Vagina (tissue), 2 donors: ENCODE measurements at places on chromosomes 13 and 19.

- DNase-seq: no peak
These were observed 920.0 kb downstream of the UQCRFS1 start for GRCh38 chr19:28292822-28293500.

DNA sequence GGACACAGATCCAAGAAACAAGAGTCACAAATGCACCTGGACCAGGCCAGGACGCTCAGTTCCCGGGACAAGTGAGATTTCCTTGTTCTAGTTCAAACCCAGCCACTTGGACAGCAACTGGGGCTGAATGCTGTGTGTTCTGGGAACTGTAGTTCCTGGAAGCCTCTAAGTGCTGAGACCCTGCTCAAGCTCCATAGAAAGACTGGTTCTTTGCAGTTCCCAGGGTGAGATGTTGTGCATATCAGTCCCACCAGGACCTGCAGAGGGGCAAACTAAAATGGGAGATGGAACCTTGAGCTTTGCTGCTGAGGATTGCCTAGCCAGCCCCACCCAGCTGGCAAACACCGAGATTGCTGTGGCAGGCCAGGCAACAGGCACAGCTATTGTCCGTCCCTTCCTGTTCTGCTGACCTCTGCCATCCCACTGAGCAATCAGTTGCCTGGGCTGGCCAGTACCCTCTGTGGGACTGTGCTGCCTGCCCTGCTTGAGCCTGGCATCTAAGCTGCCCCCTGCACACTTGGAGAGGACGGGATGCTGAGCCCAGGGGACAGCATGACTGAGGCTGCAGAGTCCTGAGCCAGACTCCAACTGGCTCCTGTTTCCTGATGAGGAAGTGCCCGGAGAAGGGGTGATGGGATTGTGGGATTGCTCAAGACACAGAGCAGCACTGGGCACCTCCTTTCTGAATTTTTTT is 1.4 kb upstream of the GIPC1 start:
- DNase-seq: no peak

DNA sequence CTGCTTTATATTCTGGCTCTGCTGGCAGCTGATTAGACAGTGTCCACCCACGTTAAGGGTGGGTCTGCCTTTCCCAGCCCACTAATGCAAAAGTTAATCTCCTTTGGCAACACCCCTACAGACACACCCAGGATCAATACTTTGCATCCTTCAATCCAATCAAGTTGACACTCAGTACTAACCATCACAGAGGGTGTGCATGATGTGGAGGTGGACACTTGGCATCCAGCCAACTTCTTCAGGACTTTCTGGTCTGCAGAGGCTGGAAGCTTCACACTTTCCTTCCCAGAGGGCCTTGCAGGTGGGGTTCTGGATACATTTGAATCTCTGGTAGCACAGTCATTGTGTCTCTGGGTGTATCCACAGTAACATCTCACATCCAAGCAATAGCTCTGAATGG is 18.9 kb upstream of the IGFL1 start:
- DNase-seq: no peak

GRCh38 chr13:57918086-57918485 is 286.5 kb downstream of the PCDH17 start:
- no peak for DNase-seq

GRCh38 chr13:59728896-59729545 is 434.7 kb downstream of the DIAPH3 start:
- DNase-seq: no peak

GRCh38 chr13:102983496-102983895 is 82.7 kb downstream of the SLC10A2 start:
- no peak for DNase-seq

GRCh38 chr19:41443813-41444455 is 978 bp downstream of the ERICH4 start:
- no peak for DNase-seq

DNA sequence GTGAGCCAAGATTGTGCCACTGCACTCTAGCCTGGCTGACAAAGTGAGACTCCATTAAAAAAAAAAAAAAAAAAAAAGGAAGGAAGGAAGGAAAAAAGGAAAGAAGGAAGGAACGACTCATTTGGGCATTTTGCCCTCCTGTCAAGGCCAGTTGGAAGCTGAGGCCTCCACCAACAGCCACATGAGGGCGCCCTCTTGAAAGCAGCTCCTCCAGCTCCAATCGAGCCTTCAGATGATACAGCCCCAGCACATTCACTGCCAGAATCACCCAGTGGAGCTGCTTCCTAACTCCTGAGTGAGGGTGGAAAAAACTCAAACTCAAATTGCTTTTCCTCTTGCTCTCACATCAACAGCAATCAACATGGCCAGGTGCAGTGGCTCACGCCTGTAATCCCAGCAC is 40.9 kb downstream of the GNG7 start:
- no peak for DNase-seq

- DNase-seq: no peak
These were observed 955.1 kb downstream of the DIAPH3 start for GRCh38 chr13:59208405-59209195.

GRCh38 chr19:5079071-5079774 is 110.3 kb downstream of the KDM4B start:
- DNase-seq: no peak

- DNase-seq: no peak
These were observed 38.7 kb upstream of the FARP1 start for GRCh38 chr13:98103942-98104880.

- no peak for DNase-seq
These were observed 7.6 kb downstream of the CALM3 start for GRCh38 chr19:46608581-46609345.

GRCh38 chr13:29428310-29429181 is 166.9 kb downstream of the SLC7A1 start:
- DNase-seq: no peak

DNA sequence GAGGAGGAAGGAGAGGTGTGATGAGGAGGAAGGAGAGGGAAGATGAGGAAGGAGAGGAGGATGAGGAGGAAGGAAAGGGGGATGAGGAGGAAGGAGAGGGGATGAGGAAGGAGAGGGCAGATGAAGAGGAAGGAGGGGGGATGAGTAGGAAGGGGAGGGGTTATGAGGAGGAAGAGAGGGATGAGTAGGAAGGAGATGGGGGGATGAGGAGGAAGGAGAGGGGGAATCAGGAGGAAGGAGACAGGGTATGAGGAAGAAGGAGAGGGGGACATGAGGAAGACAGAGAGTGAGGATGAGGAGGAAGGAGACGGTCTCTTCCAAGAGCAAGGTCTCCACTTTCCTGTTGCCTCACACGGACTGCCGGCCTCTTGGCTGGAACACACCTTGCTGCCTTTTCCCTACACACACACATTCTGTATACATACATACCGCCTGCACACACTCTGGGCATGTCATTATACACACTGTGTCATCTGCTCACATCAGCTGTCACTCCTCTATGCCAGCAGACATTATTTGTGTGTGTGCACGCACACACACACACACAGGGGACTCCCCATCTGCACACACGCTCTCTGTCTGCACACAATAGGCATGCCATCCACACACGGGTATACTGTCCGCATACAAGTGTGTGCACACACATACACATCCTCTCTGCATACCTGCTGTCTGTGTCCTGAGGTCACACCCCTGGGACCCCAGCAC is 11.1 kb upstream of the VSTM2B start:
- no peak for DNase-seq

- no peak for DNase-seq
These were observed 276.8 kb downstream of the TSHZ3 start for GRCh38 chr19:31072451-31072850.

DNA sequence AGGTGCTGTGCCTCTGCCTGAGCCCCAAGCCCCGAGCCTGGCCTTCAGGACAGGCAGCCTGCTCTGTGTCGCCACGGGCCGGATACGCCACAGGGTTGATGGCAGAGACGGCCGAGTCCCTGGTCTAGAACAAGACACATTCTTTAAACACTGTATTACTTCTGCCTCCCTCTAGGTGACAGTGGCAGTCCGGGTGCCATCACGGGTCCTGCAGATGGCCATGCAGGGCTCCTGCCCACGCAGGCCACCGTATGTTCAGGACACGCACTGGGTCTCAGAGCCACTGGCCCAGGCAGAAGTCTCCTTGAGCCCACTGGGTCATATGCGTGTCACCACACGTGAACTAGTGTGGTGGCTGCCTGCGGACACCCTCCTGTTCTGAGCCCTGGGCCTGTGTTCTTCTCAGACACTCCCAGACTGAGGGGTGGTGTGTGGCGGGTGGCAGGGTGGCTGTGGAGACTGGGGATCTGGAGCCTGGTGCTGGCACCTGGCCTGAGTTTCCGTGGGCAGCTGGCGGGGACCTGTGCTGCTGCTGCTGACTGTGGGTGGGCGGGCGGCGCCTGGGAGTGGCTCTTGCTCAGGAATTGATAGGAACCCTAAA is 4.4 kb downstream of the PLEKHJ1 start:
- DNase-seq: no peak

DNA sequence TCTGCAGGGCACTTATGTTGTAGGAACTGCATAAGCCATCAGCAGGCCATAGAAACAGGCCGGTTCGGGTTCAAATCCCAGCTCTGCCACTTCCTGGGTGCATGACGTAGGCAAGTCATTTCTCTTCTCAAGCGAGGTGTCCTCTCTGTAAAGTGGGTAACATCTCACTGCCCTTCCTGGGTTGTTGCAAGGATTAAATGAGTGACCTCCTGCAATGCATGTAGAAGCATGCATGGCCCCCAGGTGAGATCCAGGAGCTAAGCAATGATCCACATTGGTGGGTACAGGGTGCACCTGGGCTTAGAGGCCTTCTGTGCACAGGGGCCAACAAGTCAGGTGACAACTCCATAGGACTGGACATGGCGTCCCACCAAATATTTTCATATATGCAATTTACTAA is 13.8 kb downstream of the PHLDB3 start:
- no peak for DNase-seq

DNA sequence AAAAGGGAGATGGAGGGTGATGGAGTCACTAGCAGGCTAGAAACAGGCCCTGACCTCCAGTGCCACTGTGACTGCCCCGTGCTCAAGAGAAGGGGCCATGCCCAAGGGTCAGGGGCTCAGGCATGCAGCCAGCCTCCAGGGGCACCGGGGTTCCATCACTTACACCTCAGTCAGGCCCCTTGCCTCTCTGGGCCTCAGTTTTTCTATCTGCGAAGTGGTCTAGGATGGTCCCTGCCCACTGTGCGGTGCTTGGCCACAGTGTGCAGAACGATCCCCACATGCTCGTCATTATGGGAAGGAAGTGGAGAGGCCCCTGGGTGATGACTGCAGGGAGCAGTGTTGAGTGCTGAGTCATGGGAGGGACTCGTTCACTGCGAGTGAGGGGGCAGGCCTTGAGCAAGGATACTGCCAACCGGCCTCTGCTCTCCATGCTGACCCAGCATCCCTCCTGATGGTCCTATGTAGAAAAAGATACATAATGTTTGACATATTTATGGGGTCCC is 23.1 kb downstream of the TMED1 start:
- DNase-seq: no peak

GRCh38 chr13:68440874-68441273 is 1210.7 kb upstream of the PCDH9 start:
- no peak for DNase-seq

DNA sequence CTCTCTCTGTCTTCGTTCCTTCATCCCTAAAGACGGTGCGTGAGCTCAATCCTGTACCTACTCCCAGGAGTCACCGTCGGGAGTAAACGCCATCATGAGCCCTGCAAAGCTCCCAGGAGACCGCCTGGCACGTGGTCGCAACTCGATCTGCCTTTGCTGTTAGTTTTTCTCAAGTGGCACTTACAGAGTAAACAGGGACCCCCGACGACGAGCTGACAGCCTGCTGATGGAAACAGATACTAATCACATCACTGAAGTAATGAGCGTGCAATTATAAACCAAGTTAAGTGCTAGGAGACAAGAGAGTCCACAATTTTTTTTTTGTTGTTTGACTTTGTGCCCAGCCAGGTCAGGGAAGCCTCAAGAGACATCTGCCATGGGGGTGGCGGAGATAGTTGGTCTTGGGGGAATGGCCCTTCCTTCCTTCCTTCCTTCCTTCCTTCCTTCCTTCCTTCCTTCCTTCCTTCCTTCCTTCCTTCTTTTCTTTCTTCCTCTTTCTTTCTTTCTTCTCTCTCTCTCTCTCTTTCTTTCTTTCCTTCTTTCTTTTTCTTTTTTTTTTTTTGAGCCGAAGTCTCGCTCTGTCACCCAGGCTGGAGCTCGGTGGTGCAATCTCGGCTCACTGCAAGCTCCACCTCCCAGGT is 23.6 kb downstream of the CACNG6 start:
- DNase-seq: no peak

DNA sequence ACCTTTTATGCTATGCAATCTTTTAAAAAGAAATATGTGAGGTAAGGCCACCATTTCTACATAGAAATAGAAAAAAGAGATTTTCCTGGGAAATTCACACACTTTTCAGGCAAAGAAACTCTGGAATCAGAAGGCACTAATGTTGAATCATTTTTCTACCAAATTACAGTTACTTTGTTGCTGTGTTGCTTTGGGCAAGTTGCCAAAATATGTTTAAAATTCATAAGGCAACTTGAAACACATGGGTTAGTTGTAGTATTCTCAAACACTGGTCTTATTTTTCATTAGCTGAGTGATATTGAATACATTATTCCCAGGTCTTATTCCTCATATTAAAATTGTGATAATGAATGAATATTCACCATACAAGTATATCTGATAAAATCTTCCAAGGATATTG is 195.0 kb upstream of the SLITRK1 start:
- no peak for DNase-seq

DNA sequence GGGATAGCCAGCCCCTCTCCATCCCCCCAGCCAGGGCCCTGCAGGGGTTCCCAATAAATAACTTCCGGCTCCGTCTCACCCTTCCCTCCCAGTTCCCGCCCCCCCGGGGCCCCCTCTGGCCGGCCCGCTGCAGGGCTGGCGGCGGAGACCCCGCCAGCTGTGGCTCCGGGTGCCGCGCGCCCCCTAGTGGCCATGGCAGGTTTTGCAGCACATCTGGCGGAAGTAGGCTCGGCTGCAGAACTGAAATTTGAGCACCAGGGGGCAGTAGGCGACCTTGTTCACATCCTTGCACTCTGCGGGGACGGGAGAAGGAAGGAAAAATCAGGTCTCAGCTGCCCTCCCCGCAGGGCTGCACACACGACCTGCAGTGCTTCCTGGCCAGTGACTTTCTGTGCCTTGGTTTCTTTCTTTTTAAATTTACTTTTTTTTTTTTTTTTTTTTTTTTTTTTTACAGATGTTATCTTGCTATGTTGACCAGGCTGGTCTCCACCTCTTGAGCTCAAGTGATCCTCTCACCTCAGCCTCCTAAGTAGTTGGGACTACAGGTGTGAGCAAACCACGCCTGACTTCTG is 3.6 kb upstream of the MYO1F start:
- no peak for DNase-seq

GRCh38 chr19:54949412-54949811 is 2.1 kb upstream of the NLRP7 start:
- DNase-seq: no peak

DNA sequence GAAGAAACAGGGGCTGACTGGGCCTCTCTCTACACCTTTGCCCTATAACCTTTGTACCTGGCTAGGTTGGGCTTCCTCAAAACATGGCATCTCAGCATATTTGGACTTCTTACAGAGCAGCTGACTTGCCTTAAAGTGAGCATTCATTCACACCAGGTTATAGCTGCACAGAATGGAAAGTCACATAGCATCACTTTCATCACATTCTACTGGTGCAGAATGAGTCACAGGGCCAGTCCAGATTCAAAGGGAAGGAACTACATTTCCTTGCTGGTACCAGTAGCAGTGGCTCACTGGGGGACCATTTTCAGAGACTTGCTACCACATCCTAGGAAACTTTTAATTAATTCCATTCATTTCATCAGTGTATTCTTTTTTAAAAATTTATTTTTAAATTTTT is 20.3 kb upstream of the TPTE2 start:
- no peak for DNase-seq

- no peak for DNase-seq
These were observed 428.5 kb downstream of the IRS2 start for GRCh38 chr13:109357751-109358471.

GRCh38 chr13:109955598-109955997 is 169.2 kb upstream of the IRS2 start:
- DNase-seq: no peak

- no peak for DNase-seq
These were observed 789.8 kb upstream of the SLITRK5 start for GRCh38 chr13:86881390-86881789.
